ENCODE measurements at places on chromosomes 3 and 15. TPM values are rescaled to one million over a fixed set of nuclear protein-coding genes. Genes with fewer than 3 reads are reported as not detected.

DNA sequence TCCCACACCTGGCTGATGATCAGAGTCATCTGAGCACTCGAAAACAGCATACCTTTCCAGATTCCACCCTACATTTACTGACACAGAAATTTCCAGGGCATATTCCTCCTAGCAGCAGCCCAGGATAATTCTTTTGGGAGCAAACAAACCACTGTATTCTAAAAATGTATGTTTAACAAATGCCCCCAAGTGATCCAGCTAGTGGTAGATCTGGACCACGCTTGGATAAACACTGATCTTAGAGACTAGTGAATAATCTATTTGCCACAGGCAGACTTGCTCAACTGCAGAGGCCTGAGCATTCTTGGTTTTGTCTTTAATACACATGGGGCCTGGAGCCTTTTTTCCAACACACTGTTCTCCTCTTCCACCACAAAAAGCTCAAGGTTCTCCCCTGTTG lies 89.6 kb downstream of the TM4SF4 start:
- H3K4me1 ChIP-seq = peaks cover 29% of the 10 kb centered on the region
- no peaks in the 10 kb centered on the region for H3K27me3 ChIP-seq
- H3K36me3 ChIP-seq = no peaks in the 10 kb centered on the region

- H3K27me3 ChIP-seq = peaks cover 46% of the 10 kb centered on the region
- H3K27ac ChIP-seq = no peak overlapping the region
- H3K4me3 ChIP-seq = no peak overlapping the region
- DNase-seq = no peak
- peaks cover 23% of the 10 kb centered on the region for H3K4me1 ChIP-seq
- peaks cover 6% of the 10 kb centered on the region for H3K36me3 ChIP-seq
Observed at GRCh38 chr15:65399997-65400396, 22.2 kb upstream of the IGDCC3 start.

DNA sequence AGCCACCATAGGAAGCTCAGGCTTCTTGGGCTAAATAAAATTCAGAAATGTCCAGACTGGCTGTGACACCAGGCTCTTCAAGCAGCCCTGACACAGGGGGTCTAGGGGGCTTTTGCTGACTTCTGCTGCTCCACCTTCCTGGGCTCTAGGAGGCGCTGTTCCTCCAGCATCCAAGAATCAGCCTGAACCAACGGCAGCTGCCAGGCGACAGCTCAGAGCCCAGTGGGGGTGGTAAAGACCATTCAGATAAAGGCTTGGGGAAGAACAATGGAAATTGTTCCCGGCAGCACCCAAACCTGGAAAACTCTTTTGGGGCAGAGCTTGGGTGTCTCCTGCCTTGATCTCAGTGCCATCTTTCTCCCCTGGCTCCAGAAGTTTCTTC lies 21.6 kb upstream of the PSTPIP1 start:
- DNase-seq = peak; percentile 92
- no peak overlapping the region for H3K27ac ChIP-seq
- H3K27me3 ChIP-seq = no peaks in the 10 kb centered on the region
- H3K4me1 ChIP-seq = peaks cover 4% of the 10 kb centered on the region
- H3K4me3 ChIP-seq = no peak overlapping the region
- no peaks in the 10 kb centered on the region for H3K36me3 ChIP-seq

- H3K4me1 ChIP-seq = 0 out of 2 replicates have a peak, but pooled peaks cover 6% of the 10 kb centered on the region
- H3K27ac ChIP-seq = no peak overlapping the region
- no peak for DNase-seq
- no peak overlapping the region for H3K4me3 ChIP-seq
- no peaks in the 10 kb centered on the region for H3K27me3 ChIP-seq
- H3K36me3 ChIP-seq = no peaks in the 10 kb centered on the region
Observed at GRCh38 chr3:31408720-31409119, 124.0 kb upstream of the STT3B start.

DNA sequence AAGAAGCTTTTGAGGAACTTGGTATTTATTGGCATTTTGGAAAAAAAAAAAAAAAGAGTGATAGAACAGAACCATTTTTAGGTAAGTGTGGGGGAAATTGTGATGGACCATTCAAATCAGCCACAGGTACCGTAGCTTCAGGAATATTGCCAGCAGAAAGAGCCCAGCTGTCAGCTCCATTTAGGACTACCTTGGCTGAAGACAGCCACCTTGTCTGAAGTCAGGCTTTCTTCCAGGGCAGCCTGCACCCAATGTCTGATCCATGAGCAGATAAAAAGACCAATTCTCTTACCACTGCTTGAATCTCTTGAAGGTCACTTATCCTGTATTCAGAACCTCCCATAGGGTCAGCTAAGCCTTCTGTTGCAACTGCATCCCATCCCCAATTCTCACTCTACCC lies 37.6 kb downstream of the SLCO3A1 start:
- H3K4me3 ChIP-seq = no peak overlapping the region
- no peaks in the 10 kb centered on the region for H3K27me3 ChIP-seq
- H3K4me1 ChIP-seq = peaks cover 27% of the 10 kb centered on the region
- no peak for DNase-seq
- H3K36me3 ChIP-seq = no peaks in the 10 kb centered on the region

DNA sequence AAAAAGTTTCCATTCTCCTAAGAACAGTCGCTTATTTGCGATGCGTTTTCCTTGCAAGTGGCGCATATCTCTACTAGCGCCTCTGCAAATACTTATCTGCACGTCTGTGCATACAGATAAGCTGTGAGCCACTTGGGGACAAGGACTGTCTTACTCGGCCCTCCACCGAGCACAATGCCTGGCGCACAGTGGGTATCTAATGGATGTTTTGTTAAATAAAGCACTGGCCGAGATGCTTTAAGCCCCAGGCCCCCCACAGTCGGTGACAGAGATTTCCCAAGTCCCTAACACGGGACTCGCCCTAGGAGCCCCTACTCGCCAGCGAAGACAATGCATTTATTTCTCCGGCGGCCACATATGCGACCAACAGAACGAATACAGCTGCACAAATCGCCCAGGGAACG lies 503 bp downstream of the HLTF start:
- DNase-seq = peak; percentile 65
- peak overlapping the region; percentile 72 for H3K4me3 ChIP-seq
- peaks cover 10% of the 10 kb centered on the region for H3K36me3 ChIP-seq
- peaks cover 19% of the 10 kb centered on the region for H3K27me3 ChIP-seq

GRCh38 chr3:51980253-51980652 lies 3.1 kb upstream of the ACY1 start:
- peaks cover 27% of the 10 kb centered on the region for H3K27me3 ChIP-seq
- no peak overlapping the region for H3K4me3 ChIP-seq
- peaks cover 23% of the 10 kb centered on the region for H3K4me1 ChIP-seq
- DNase-seq = no peak
- H3K27ac ChIP-seq = no peak overlapping the region
- no peaks in the 10 kb centered on the region for H3K36me3 ChIP-seq

DNA sequence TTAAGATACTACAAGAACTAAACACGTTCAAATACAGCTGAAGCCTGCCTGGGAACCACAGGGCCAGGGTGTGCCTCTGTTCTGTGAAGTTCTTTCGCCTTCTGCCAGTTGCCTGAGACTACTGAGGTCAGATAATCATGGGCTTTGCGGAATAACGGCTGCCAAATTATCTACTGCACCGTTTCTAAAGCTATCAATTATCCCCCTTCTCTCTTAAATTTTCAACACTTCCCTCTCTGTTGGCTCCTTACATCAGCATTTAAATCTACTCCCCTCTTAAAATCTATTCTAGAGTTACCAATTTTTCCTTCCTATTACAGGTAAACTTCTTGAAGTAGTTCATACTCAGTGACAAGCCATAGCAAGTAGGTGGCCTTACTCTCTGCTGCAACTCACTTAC lies 6.2 kb upstream of the NEO1 start:
- no peaks in the 10 kb centered on the region for H3K36me3 ChIP-seq
- DNase-seq = no peak
- H3K27me3 ChIP-seq = peaks cover 6% of the 10 kb centered on the region
- H3K4me1 ChIP-seq = peaks cover 18% of the 10 kb centered on the region
- no peak overlapping the region for H3K27ac ChIP-seq
- no peak overlapping the region for H3K4me3 ChIP-seq

DNA sequence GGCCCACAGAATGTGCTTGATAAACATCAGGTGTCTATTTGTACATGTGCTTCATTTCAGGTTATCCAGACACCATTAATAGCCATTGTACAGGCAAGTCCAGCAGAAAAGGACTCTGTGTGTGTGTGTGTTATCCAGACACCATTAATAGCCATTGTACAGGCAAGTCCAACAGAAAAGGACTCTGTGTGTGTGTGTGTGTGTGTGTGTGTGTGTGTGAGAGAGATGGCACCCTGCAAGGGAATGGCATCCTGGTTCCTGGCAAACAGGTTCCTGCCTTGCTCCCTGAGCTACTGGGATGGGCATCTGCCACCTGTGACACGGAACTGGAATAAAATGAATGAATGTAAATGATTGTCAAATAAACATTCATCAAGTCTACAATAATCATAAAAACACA lies 11.7 kb downstream of the SUCLG2 start:
- H3K27ac ChIP-seq = no peak overlapping the region
- H3K4me1 ChIP-seq = no peaks in the 10 kb centered on the region
- H3K36me3 ChIP-seq = no peaks in the 10 kb centered on the region
- H3K4me3 ChIP-seq = no peak overlapping the region
- no peaks in the 10 kb centered on the region for H3K27me3 ChIP-seq
- no peak for DNase-seq

DNA sequence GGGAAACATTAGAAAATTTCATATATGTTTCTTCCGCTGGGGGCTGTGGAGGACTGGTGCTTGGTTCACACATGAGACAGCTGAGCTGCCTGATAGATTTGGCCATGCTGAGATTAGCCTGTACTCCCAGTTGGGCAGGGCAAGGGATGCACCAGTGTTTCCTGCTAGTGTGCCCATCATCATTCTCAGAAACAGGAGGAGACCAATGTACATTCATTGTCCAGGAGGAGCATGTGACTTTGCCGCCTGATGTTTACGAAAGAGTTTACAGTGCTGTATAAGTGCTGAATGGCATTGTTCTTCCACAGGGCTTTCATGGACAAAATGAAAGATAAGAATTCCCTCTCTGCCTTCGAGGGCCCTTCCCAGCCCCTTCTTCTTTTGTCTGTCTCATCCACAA lies 311.1 kb upstream of the THBS1 start:
- no peaks in the 10 kb centered on the region for H3K4me1 ChIP-seq
- H3K36me3 ChIP-seq = no peaks in the 10 kb centered on the region
- no peak for DNase-seq
- H3K27ac ChIP-seq = no peak overlapping the region
- H3K4me3 ChIP-seq = no peak overlapping the region

- H3K27ac ChIP-seq = no peak overlapping the region
- no peak for DNase-seq
- H3K4me1 ChIP-seq = no peaks in the 10 kb centered on the region
- H3K4me3 ChIP-seq = no peak overlapping the region
- H3K36me3 ChIP-seq = no peaks in the 10 kb centered on the region
Observed at GRCh38 chr3:114863848-114864247, 283.2 kb downstream of the ZBTB20 start.

- no peaks in the 10 kb centered on the region for H3K27me3 ChIP-seq
- no peak overlapping the region for H3K4me3 ChIP-seq
- H3K36me3 ChIP-seq = no peaks in the 10 kb centered on the region
- no peak for DNase-seq
- no peaks in the 10 kb centered on the region for H3K4me1 ChIP-seq
- no peak overlapping the region for H3K27ac ChIP-seq
Observed at GRCh38 chr3:67171841-67172240, 173.7 kb downstream of the KBTBD8 start.

DNA sequence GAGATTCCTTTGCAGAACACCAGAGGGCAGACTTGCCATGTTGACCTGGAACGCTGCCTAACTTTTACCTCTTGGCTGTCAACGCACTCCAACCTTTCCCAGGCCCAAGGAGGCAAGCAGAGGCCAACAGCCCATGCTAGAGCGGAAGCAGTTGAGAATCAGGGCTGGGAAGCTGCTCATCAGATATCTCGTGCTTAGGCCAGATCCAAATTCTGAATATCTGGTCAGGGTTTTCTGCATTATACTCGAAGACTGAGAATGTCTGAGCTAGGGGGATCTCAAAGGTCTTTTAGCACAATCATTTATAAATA lies 2.5 kb downstream of the XIRP1 start:
- H3K27ac ChIP-seq = no peak overlapping the region
- no peaks in the 10 kb centered on the region for H3K36me3 ChIP-seq
- no peak overlapping the region for H3K4me3 ChIP-seq
- no peaks in the 10 kb centered on the region for H3K27me3 ChIP-seq
- DNase-seq = peak; percentile 87

DNA sequence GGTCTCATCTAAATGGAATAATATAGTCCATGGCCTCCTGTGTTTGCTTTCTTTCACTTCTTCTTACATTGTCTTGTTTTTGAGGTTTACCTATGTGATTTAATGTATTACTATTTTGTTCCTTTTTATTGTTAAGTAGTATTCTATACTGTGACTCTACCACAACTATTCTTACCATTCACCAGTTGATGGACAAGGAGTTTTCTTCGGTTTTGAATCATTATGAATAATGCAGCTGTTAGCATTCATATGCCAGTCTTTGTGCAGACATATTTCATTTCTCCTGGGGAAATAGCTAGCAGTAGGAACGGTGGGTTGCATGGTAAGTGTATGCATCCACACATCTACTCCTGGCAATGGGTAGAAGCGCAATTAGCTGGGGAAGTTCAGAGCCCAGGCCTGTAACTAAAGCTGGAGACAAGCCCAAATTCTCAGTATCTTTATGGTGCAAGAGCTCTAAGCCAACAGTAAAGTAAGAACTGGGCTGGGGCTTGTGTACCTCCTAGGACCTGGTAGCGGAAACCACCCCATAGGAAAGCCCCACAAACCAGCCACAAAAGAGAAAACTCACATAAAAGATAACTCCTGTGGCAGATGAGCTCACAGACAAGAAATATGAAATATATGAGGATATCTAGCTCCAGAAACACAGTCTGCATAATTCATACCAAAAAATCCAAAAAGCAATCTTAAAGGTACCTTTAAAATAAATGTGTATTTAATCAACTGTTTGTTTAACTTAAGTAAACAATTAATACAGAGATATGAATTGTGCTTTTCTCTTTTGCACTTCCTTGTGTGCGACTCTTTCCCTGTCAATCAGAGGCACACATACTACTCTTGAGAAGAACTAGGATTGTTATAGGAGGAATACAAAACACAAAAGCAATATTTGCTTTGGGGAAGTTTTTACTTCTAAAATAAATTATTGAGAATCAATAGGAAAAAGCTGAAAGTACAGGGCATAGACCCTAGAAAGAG lies 2.7 kb upstream of the CSTA start:
- DNase-seq = no peak
- H3K27me3 ChIP-seq = no peaks in the 10 kb centered on the region
- H3K36me3 ChIP-seq = no peaks in the 10 kb centered on the region
- no peak overlapping the region for H3K4me3 ChIP-seq
- H3K4me1 ChIP-seq = no peaks in the 10 kb centered on the region

GRCh38 chr15:73683777-73684580 lies at the start of gene CD276:
Gene CD276, plus strand, starts transcription at chr15:73684383. Its CDS starts 15,257 bp downstream, at chr15:73699640.
- H3K4me3 ChIP-seq = peak within 1 kb of the TSS; percentile 92
- no peaks in the 10 kb centered on the region for H3K36me3 ChIP-seq
- H3K27me3 ChIP-seq = no peaks in the 10 kb centered on the region
- peak; percentile 81 for DNase-seq
- H3K27ac ChIP-seq = peak within 1 kb of the TSS; percentile 88
- peaks cover 26% of the 10 kb centered on the region for H3K4me1 ChIP-seq

- H3K27ac ChIP-seq = no peak overlapping the region
- no peak overlapping the region for H3K4me3 ChIP-seq
- no peaks in the 10 kb centered on the region for H3K36me3 ChIP-seq
- H3K4me1 ChIP-seq = no peaks in the 10 kb centered on the region
- no peaks in the 10 kb centered on the region for H3K27me3 ChIP-seq
Observed at GRCh38 chr3:192090586-192090985, 629.6 kb downstream of the PYDC2 start.

GRCh38 chr3:125061170-125061569 lies 5.4 kb upstream of the HEG1 start:
- H3K4me1 ChIP-seq = peaks cover 14% of the 10 kb centered on the region
- no peak for DNase-seq
- no peak overlapping the region for H3K27ac ChIP-seq
- H3K4me3 ChIP-seq = no peak overlapping the region
- peaks cover 26% of the 10 kb centered on the region for H3K27me3 ChIP-seq

Gene CKMT1A
- 27.3 TPM for total RNA-seq

Gene ANKRD34C
- total RNA-seq = not detected

Gene ACKR4
- not detected for total RNA-seq

Gene EPHB1
- total RNA-seq = 5.2 TPM

Gene SSUH2
- total RNA-seq = 2.3 TPM

Gene INSYN1
- total RNA-seq = 14.2 TPM

Measured in GM23338 (cell line).